Brain pericyte (primary cell): ENCODE measurements at places on chromosomes 1 and 21.

DNA sequence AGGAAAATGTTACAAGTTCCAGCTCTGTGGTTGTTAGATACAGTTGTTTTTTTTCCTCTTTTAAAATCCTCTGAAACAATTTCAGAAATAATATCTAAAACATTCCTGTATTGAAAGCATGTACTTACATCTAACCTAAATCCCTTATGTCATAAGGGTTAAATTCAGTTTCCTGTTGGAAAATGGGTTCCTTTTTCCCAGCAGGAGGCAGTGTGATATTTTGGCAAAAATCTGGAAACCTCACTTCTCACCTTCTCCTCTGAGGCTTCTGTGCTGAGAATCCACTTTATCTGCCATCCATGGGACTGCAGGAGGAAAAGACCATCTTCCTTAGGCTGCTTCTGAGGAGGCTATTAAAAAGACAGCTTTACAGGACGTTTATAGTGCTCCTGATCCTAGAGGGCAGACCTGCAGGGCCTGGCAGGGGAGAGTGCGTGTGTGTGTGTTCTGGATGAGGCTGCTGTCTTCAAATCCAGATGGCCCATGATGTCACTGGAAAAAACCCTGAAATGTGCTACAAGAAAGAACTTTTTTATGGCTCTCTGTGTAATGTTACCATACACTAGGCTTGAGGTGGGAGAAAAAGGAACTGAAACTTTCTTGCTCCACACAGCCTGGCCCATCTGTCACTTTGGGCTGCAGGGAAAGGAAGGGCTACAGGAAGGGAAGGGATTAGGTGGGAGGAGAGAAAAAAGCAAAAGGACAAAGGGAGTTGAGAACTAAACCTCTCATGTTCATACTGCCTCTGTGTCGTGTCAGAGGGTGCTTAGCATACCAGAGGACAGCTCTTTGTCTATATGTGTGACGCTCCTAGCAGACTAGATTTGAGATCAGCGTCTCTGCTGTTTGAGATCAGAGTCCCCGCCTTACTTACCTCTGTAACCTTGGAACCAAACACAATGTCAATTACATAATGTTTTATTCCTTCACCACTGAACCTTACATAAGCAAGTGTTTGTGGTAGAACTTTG, 379.2 kb upstream of the SPAG17 start:
- DNase-seq = no peak

DNA sequence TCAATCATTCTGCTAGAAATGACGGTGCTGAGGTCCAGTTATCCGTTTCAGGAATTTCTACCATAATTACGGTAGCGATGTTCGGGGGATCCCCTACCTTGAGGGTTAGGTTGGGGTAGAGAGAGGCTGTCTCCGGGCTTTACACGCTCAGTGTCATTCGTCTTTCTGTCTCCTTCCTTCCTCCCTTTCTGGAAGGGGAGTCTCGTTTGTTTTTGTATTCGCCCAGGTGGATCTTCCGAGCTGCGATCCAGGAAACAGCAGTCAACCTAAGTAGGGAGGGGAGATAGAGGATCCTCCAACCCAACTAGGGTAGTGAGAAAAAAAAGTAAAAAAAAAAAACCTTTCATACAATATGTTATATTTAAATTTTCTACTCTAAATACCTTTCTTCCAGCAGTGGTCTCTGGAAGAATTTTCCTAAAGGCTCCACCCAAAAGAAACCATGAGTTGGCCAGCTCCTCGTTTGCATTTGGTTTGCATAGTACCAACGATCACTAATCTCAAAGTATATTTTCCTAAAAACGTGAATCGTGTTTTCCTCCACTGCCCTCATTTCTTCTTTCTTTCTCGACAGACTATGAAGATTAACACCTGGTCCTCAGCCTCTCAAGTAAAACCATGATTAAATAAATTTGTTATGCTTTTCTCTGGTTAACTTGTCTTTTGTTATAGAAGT, 611 bp upstream of the PIK3C2B start:
- DNase-seq = no peak

DNA sequence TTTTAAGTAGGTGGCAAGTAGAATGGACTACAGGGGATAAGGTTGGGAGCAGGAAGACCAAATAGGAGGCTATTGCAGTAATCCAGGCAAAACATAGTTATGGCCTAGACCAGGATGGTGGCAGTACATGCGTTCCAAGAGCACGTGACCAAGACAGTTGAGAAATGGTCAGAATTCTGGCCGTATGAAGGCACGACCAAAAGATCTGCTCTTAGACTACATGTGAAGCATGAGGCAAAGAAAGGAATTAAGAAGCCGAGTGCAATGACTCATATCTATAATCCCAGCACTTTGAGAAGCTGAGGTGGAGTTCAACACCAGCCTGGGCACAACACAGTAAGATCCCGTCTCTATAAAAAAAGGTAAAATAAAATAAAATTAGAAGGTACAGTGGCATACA, 71.3 kb downstream of the LUZP1 start:
- no peak for DNase-seq

DNA sequence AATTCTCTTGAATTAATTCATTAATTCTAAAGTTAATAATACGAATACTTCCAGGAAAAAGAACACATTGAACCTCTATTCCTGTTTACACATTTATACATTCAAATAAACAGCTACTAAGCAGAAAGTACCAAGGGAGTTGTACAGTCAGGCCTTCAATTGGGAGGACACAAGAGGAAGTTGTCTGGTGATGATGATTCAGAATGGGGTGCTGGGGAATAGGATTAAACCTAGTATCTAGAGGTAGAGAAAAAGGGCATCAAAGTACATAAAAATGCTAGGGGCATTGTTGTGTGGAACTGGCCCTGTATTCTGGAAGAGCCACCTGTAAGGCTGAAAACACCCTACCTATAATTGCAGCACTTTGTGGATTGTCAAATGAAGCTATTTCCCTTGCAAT, 71.7 kb upstream of the MROH9 start:
- no peak for DNase-seq

DNA sequence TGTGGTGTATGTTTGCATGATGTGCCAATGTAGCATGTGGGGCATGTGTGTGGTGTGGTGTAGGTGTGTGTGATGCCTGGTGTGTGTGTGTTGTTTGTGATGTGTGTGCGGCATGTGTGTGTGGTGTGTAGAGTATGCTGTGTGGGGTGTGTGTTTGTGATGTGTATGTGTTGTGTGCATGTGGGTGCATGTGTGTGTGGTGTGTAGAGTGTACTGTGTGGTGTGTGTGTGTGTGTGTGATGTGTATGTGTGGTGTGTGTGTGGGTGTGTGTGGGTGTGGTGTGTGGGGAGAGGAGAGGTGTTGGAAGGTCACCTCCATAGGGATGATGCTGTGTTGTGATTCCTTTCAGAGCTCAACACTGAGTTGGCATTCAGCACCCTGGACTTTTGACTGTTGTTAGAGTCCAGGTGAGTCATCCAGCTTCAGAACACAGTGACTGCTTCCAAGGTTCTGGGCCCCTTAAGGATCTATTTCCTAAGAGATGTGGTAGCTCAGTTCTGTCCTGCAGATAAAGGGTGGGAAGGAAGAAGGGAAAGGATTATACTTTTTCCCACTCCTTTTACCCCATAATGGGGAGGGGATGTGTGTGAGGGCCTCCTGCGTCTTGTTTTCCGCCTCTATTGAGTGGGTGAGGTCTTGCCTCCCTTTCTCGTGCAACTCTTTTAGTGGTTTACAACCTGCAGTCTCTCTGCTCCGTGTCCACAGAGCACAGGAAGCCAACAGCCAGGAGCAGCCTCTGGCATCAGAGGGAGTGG, 47.6 kb downstream of the RHOU start:
- DNase-seq = no peak

GRCh38 chr1:22835636-22836319, 125.1 kb downstream of the EPHB2 start:
- no peak for DNase-seq

GRCh38 chr1:116516631-116517030, 54.2 kb downstream of the CD58 start:
- DNase-seq = no peak

DNA sequence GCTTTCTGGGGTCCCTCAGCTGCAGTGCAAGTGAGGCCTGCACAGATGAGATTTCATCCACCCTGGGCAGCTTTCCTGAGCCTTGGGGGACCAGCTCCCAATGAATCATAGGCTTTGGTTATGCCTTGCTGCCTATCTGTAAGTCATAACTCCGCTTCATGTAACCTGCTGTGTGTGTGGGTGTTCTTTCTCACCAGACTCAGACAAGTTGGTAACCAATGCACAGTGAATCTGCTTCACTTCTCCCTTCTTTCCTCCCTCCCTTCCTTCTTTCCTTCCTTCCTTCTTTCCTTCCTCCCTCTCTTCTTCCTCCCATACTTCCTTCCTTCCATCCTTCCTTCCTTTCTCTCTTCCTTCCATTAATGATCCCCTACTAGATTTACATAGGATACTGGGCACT, 34.4 kb upstream of the PSMB2 start:
- DNase-seq = no peak

- DNase-seq = no peak
Measured at GRCh38 chr1:86448670-86449069, 20.1 kb upstream of the CLCA1 start.

DNA sequence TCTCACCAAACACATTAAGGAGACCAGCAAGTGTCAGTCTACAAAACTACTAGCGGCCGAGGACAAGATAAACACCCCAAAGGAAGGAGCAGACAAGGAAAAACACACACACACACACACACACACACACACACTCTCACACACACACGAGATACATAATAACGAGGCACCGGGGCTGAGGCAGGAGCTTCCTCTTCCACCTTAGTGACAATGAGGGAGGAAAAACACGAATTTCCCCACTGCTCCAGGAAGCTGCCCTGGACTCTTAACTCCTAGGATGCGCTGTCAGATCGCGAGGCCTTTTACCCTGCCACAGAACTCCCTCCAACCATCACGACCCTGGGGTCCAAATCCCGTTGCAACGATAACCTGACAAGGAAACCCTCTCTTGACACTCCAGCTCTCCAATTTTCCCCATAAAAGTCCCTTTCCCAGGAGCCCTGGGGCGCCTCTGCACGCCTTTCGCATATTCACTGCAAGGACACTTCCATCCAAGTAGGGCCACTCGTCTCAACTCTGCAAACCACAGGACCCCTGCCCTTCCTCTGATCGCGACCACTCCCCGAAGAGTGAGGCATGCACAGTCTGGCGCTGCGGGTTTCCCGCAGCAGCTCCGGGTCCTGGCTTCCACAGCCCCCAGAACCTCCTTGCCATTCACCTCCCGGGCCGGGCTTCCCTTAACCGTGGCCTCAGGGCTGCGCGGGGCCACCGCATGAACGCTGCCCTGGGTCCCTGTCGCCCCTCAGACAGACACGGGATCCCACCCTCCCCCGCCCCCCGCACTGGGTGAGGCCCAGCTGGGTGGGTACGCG, 581 bp downstream of the ETV3 start:
- DNase-seq = no peak

DNA sequence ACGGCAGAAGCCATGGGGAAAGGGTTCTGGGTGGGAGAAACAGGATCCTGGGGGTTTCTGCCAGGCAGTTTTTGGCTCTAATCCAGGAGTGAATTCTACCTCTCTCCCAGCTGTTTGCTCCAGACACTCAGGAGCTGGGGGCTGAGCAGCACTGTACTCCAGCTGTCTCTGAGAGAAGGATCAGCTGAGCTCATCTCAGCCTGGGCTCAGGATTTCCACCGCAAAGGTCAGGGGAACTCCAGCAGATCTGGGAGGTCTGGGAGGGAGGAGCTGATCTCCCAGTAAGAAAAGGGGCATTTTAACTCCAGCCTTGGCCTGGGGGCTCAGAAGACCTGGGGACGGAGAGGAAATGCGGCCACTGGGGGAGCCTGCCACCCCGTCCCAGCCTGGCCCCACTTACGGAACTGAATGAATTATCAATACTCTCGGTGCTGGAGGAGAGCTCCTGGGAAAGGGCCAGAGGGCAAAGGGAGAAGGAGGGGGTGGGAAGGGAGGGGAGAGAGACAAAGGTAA, 17.3 kb downstream of the PI4KB start:
- peak; percentile 56 for DNase-seq

- no peak for DNase-seq
Measured at GRCh38 chr1:201395936-201396335, 3.2 kb downstream of the LAD1 start.

DNA sequence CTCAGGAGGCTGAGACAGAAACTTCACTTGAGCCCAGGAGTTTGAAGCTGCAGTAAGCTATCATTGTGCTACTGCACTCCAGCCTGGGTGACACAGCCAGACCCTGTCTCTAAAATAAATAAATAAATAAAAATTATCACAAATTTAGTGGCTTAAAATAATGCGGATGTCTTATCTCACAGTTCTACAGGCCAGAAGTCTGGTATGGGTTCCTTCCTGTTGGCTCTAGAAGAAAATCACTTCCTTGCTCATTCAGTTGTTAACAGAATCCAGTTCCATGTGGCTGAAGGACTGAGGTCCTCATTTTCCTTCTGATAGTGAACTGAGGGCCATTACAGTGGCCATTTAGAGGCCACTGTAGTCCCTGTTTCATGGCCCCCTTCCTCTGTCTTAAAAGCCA, 94.6 kb upstream of the S1PR1 start:
- DNase-seq = no peak

DNA sequence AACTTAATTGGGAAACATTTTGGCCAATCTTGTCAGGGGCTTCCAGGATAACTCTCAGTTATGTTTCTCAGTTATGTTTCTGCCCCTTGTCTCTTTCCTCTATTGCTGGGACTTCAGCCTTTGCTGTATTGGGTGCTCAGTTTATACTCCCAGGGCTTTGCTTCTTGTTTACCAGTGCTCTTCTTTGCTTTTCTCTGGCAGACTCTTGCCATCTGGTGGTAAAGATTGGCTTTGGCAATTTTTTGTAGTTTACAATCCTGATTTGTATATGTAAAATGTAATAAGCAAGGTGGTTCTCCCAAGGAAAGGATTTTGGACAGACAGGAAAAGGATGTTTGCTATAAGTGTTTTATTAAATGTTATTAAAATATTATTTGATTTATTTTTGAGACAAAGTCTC, 37.9 kb downstream of the FABP3 start:
- no peak for DNase-seq

DNA sequence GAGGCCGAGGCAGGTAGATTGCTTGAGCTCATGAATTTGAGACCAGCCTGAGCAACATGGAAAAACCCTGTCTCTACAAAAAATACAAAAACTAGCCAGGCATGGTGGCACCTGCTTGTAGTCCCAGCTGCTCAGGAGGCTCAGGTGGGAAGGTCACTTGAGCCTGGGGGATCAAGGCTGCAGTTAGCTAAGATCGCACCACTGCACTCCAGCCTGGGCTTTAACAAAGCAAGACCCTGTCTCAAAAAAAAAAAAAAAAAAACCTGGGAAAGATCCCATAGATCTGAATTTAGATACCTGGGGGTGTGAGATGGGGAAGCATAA, 32.9 kb downstream of the NIBAN1 start:
- DNase-seq = no peak

- DNase-seq = no peak
Measured at GRCh38 chr1:118988186-118989005, at the start of gene TBX15. Gene TBX15 (minus strand): TSS chr1:118988343. CDS start chr1:118987795, 548 bp downstream.

- DNase-seq = no peak
Measured at GRCh38 chr1:185960422-185961321, 226.5 kb downstream of the HMCN1 start.

- DNase-seq = no peak
Measured at GRCh38 chr1:152630596-152630995, 7.7 kb upstream of the LCE3A start.

GRCh38 chr1:206430031-206430983, 40.0 kb upstream of the IKBKE start:
- DNase-seq = no peak
